Stimulated activated CD4-positive, alpha-beta T cell treated with anti-CD3 and anti-CD28 coated beads, Interleukin-1b, Interleukin-23, amount 100 ng/mL, for 4 hours (primary cell): ENCODE measurements at places on chromosomes 1 and 21.

GRCh38 chr1:228107636-228108035 is 1.5 kb downstream of the MRPL55 start:
- no peak for DNase-seq

GRCh38 chr21:18164933-18165332 is 79.7 kb upstream of the CHODL start:
- DNase-seq: no peak

DNA sequence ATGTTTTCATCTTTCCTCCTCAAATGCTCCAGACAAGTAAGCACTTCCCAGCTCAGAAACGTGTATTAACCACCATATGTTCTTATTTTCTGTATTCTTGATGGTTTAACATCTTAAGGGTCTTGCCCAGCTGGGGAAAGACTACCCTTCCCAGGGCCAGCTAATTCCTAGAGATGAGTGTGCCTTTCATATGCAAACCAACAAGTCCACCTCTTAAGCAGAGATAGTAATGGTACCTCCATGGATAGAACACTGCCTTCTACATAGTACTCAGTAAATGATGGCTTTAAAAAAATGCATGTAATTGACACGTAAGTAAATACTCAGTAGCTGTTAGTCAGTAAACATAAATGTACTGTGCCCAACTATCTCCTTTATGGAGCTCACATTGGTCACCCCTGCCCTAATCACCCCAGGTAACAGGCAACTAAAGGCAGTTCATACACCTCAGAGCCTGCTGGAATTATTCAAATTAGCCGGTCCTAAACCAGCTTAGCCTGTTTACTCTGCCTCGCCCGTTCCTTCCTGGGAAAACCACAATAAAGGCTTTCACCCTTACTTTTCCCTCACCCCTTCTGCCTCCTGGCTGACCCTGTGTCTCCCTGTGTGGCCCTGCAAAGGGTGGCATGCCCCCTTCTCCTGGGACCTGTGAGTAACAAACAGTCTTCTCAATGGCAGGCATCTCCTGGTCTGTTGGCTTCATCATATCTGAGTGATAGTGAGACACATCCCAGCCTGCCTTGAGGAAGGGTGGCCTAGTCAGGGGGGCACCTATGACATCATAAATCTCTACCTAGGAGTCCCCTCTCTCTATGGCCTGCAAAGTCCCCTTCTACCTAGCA is 40.1 kb upstream of the KLHDC7A start:
- DNase-seq: no peak

DNA sequence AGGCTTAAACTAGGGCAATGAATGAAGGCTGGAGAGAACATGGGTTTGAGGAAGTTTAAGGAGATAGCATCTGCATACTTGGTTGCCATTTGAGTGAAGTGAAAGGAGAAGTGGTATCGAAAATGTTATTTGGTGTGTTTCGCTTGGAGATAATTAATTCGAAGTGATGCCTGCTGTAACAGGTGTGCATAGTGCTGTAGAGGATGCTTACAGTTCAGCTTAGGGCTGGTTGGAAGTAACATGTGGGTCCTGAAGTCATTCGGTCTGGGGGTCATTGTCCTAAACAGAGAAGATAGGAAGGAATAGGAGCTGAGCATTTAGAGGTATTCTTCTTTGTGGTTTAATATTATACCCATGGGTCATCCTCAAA is 301 bp upstream of the NUDT17 start:
- no peak for DNase-seq

DNA sequence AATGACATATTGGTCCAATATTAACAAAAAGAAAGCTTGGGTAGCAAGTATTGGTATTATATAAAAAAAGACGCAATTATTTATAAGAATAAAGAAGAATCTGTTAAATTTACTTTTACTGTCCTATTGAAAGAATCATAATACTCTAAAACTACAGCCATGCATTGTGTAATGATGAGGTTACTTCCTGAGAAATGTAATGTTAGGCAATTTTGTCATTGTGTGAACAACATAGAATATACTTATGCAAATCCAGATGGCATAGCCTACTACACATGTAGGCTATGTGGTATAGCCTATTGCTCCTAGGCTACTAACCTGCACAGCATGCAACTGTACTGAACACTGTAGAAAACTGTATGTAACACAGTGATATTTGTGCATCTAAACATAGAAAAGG is 121.2 kb upstream of the PTGFR start:
- DNase-seq: no peak
